D341Med (cell line): ENCODE measurements at places on chromosomes 13 and 19.

DNA sequence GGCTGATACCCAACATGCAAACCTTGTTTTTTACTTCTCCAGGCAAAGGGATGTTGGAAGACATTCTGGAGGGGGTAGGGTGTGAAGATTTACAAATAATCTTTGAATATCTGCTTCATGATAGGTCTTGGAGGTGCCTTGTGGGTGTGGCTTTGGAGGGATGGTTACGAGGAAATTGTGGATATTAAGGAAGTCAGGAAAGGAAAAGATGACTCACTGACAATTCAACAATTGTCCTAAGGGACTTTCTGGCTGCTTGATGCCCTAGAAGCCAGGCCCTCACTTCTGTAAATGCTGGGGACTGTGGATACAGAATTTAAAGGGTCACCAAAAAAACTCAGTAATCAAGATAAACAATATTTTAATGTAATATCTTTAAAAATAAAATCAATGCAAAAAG lies 37.4 kb upstream of the ZNF527 start:
- no peak for DNase-seq

DNA sequence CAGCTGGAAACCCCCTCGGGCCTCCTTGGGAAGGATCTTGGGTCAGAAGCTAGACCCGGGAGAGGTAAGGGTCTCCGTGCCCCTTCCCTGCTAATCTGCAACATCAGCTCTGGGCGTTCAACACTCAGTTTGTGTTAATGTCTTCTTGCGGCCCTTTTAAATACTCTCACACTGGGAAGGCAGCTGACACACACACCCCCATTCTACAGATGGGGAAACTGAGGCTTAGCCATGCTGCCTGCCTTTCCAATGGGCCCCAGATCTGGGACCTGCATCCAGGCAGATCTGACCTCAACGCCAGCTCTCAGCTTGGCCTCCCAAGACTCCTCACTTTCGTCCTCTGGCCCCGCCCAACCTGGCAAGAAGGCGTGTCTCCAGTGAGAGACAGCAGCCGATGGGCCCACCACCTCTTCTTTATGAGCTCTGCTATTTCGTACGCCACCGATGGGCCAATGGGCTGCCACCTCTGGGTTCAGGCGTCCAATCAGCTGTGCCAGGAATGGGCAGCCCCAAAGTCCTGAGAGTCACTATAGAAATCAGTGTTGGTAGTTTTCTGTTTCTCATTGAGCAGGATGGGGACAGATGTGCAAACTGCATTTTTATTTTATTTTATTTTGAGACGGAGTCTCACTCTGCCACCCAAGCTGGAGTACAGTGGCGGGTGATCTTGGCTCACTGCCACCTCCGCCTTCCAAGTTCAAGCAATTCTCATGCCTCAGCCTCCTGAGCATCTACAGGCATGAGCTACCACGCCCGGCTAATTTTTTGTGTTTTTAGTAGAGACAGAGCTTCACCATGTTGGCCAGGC lies 43.8 kb downstream of the DNM2 start:
- peak; percentile 14 for DNase-seq

DNA sequence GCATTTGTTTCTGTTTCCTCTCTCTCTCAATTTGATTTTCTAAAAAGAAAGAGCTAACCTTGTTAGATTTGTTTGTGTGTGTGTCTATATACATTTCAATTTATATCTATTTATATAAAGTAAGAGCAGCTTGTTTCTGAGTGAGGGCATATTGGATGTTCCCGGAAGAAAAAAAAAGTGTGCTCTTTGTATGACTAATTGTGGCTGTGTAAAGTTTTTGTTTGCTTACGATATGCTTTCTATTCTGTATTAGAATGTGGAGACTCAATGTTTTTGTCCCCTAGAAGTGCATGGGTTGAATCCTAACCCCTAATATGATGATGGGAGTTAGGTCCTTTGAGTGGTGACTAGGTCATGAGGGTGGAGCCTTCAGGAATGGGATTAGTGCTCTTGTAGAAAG lies 66.6 kb upstream of the C1QTNF9B start:
- no peak for DNase-seq

GRCh38 chr19:49896863-49897621 lies at the start of gene IL4I1:
Gene IL4I1 (minus strand): TSS chr19:49896887. CDS start chr19:49896160, 727 bp downstream.
- DNase-seq: no peak

- DNase-seq: peak; percentile 76
These were observed 6.7 kb upstream of the PLIN4 start for GRCh38 chr19:4524808-4525562.

DNA sequence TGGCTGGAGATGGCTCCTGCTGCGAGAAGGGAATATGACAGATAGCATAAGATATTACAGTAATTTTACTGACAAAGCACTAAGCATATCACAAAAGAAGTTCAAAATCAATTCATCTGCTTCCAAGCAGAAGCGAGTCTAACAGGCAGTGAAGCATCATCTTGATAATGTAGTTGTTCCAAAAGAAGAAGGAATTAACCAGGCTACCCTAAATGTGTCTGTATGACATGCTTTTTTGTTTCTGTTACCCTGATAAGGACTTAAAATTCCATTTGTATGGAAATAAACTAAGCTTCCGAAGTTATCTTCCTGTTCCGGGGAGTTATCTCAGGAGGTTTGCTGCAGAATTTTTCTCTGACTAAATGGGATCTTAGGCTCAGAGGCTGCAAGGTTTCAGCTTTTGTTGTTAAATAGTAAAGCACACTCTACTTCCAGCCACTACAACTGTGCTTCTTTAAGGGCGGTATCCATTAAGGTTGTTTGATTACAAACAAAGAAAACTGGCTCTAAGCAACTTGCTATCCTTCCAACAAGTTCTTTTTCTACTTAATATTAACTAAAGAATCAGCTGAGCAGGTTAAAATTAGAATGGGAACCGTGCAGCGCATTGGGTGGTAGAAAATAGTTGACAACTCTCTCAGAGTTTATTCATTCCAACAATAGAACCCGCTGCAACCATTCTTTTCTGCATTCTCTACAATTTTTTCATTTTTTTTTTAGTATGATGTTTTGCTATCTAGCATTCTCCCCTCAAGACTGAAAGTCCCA lies 607.3 kb downstream of the UQCRFS1 start:
- DNase-seq: no peak

DNA sequence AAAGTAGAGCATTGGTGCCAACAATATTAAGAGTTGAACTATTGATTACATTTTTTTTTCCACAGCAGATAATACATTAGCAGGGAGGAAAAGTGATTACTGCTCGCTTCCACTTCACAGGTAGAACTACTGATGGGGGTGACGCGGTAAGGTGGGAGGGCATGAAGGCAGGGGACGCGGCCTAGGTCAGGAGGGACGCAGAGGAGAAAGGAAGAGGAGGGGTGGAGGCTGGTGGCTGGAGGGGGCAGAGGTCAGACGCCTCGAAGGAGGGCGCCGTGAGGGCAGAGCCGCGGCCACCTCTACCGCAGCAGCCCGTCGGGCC lies 287 bp upstream of the B3GLCT start:
- no peak for DNase-seq

DNA sequence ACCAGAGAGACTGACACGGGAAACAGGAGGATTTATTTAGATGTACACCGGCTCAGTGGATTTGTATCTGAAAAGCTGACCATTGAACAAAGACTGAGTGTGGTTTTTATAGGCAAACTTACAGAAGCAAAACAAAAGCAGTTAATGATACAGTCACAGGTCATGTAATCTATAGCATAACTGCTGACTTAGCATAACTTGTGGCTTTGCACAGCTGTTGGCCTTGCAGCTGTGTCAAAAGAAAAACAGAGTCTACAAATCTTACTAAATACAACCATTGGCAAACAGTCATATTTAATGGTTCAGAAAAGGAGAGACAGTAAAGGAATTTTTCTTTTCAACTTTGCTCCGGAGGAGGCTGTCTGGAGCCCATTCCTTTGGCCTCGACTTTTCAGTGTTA lies 2.3 kb upstream of the ILF3 start:
- no peak for DNase-seq

DNA sequence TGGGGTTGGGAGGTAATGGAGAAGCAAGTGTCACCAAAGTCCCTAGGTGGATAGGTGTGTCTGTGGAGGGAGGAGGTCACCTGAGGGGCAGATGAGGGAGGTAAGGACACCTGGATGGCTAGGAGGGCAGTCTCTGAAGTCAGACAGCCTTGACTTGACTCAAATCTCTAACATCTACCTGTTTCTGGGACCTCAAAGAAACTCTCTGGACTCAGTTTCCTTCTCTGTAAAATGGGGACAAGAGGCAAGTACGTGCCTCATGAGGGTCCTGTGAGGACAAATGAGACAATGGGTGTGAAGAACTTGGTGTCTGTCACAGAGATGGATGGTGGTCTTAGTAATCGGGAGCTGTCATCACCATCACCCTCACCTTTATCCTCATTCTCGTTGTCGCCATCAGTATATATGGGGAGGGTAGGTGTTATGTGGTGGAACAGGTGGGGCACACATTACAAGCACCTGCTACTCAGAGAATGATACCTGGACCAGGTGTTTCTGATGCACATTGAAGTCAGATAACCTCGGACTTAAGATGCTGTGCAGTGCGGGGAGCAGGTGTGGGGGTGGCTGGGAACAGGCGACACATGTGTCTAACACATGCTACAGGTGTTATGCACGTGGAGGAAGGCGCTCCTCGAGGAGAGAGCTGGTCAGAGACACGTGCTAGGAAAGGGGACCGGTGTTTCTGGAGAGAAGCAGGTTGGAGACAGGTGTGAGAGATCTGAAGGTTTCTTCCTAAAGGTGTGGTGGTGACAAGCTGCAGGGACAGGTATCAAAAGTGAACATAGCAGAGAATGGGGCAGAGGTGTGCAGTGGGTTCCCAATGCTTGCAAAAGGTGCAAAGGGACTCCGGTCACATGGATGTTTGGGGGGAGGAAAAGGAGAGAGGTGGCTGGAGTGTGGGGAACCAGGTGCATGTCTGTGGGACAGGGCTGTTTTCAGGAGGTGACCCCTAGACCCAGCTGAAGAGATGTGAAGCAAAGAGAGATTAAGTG lies 3.8 kb downstream of the ERFL start:
- no peak for DNase-seq

- no peak for DNase-seq
These were observed 8.5 kb downstream of the SPATA13 start for GRCh38 chr13:24168979-24169378.
